ENCODE measurements at places on chromosomes 12 and 14. TPM values are rescaled to one million over a fixed set of nuclear protein-coding genes. Genes with fewer than 3 reads are reported as not detected.

The AKAP3 gene
- 7.7 TPM for total RNA-seq

DNA sequence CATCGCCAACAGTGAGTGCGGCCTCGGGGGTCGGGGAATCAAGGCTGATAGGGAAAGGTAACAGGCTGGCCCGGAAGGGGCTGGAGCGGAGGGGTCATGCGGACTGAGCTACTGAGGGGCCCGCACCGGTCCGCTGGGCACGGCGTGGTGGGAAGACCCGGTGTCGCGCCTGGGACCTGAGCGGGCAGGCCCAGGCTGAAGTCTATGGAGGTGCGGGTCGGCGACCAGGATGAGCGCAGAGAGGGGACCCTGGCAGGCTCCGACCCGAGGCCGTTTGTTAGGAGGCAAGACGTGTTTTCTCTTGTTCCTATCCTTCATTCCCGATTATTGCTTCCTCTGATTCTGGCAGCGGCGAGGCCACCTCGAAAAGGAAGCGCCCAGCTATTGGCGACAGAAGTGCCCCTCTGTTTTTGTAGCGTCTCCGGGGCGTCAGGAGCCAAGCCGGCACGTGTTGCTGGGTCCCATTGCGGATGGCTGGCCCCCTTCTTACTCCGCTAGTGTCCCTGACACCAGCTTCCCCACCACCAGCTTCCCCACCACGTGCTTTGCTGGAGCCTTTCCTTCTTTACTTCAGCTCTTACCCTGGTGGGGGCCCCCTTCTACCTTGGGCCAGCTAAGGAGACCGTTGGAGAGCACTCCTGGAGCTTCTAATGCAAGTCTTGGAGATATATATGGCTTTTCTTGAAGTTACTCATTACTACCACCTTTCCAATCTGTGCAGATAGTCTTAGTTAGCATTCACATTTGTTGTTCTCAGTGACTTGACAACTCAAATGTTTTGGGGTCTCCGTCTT is 653 bp downstream of the PA2G4 start:
- H3K4me1 ChIP-seq: peaks cover 49% of the 10 kb centered on the region
- peaks cover 13% of the 10 kb centered on the region for H3K36me3 ChIP-seq
- no peaks in the 10 kb centered on the region for H3K27me3 ChIP-seq
- H3K27ac ChIP-seq: peak overlapping the region; percentile 98
- DNase-seq: peak; percentile 27

GRCh38 chr12:88764781-88765480 is 184.7 kb upstream of the KITLG start:
- no peak for DNase-seq
- H3K4me3 ChIP-seq: no peak overlapping the region
- no peaks in the 10 kb centered on the region for H3K27me3 ChIP-seq

DNA sequence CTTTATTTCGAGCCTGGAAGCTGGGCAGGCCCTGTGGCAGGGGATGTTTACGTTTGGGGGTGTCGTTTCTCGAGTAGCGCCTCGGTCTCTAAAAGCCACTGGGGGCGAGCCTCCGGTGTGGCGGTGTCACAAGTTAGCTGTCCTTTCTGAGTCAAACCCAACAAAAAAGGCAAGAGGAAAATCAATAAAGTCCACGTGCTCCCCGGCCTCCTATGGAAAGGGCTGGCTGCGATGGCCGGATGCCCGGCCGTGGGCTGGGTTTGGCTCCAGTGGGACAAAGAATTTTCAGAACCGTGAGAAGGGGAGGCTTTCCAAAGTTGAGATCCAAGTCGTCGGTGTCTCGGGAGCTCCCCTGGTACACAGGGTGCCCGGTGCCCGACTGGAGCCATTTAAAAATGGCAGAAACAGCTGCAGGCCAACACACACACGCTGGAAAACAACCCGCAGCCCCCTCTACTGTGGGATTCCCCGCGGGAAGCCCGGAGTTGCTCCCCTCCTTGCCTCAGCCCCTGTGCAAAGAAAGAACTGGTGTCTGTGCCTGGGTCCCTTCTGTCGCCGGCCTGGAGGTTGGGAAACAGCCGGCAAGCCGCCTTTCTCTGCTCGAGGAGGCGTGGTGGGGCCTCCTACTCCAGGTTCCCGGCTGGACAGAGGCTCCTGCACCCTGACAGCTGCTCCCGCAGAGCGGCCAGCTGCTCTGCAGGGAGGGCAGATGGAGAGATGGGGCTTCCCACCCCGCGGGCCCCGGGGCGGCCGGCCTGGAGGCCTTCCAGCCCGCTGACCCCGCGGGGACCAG is 1.9 kb downstream of the BCL7A start:
- H3K27ac ChIP-seq: peak overlapping the region; percentile 65
- peak; percentile 53 for DNase-seq
- H3K36me3 ChIP-seq: peaks cover 4% of the 10 kb centered on the region

DNA sequence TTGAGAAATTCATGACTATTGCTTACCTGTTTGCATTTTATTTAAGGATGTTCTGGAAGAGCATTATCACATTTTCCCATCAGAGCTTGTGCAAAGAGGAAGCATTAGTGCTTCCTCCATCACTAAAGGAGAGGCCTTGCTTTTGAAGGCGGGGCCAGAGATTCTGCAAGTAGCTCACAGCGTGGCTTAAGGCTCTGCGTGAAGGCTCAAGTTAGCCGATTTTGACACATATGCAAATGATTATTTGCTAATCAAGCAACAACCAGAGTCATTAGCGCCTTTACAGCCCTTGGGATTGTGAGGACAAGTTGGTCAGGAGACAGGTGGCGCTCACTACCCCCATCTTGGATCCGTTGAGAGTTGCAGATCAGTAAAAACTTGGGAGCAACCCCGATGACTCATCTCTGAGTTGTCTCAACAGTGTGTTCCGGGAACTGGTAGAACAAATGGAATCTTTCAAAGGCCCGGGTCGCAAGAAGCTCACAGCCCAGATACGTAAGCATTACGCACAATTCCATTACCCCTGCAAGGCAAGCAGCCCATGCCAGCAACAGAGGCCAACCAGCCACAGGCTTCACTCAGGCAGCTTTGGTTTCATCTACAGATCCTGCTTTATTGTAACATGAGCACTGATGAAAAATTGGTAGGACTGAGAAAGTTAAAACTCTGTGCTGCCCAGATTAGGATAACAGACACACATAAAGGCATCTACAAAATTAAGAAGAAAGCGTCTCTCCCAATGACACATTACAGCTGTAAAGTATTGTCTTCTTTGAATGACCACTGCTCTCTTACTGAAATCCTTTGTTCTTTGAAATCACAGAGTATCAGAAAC is 34.9 kb upstream of the SPTSSA start:
- DNase-seq: no peak
- H3K4me1 ChIP-seq: no peaks in the 10 kb centered on the region
- H3K27ac ChIP-seq: no peak overlapping the region
- H3K27me3 ChIP-seq: no peaks in the 10 kb centered on the region
- no peaks in the 10 kb centered on the region for H3K36me3 ChIP-seq

GRCh38 chr12:56222531-56222895 is 791 bp upstream of the RNF41 start:
- DNase-seq: no peak
- peaks cover 5% of the 10 kb centered on the region for H3K36me3 ChIP-seq
- H3K27ac ChIP-seq: peak overlapping the region; percentile 97
- H3K4me3 ChIP-seq: peak overlapping the region; percentile 100
- H3K27me3 ChIP-seq: no peaks in the 10 kb centered on the region
- H3K4me1 ChIP-seq: peaks cover 46% of the 10 kb centered on the region

DNA sequence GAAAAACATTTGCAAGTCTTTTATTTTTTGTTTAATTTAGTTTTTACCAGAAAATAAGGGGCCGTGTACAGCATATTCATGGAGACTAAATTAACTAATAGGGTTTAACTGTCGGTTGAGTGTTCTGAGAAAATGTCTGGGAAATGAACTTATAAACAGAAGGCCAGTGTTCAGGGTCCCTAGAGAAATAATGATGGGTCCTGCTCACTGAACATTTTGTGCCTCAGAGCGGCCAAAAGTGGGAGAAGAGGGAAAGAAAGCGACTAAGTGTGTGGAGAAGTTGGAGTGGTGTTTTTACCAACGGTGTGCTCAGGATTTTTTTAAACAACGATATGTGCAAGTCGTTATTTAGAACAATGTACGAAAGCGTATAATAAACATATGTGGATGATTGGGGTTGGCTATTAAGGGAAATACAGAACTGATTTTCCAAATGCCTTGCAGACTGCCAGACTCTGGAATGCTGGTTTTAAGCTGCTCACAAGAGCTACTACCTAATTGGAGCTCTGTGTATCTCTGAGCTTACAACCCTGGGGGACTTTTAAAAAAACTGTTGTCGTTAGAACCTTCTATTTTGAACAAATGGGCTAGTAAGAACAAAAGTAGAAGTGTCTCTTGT is 166.7 kb downstream of the SLC38A4 start:
- peak overlapping the region; percentile 47 for H3K4me3 ChIP-seq
- H3K4me1 ChIP-seq: peaks cover 31% of the 10 kb centered on the region

The OR11G2 gene
- not detected for total RNA-seq

GRCh38 chr14:96705422-96706092 is 91.6 kb upstream of the VRK1 start:
- DNase-seq: no peak
- H3K27me3 ChIP-seq: peaks cover 18% of the 10 kb centered on the region
- H3K36me3 ChIP-seq: no peaks in the 10 kb centered on the region
- no peak overlapping the region for H3K4me3 ChIP-seq
- no peak overlapping the region for H3K27ac ChIP-seq

All from activated T-cell treated with anti-CD3 and anti-CD28 coated beads, Interleukin-2, amount 50 U/mL, for 72 hours (primary cell).